ENCODE measurements at places on chromosomes 12 and 14.

- DNase-seq = no peak
Measured at GRCh38 chr12:109962398-109962797, 33.8 kb downstream of the GIT2 start.

DNA sequence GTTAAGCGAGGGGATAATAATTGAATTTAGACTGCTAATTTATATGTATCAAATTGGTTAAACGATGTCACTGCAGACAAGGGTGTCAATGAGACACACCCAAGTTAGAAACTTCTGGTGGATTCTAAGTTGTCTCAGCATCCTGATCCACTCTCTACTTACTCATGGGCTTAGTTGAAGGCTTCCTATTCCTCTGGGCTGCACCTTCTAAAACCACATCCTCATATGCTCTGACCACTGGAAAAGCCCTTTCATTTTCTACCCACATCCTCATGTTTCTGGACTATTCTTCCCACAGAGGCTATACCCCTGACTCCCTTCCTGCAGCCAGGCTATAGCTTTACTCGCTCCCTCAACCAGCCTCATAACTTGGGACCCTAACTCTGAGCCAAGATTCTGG lies 493.8 kb downstream of the VRK1 start:
- no peak for DNase-seq

- DNase-seq = no peak
Measured at GRCh38 chr12:19882346-19882745, 443.1 kb downstream of the AEBP2 start.

GRCh38 chr14:99887407-99887806 lies 94.2 kb downstream of the EML1 start:
- no peak for DNase-seq

DNA sequence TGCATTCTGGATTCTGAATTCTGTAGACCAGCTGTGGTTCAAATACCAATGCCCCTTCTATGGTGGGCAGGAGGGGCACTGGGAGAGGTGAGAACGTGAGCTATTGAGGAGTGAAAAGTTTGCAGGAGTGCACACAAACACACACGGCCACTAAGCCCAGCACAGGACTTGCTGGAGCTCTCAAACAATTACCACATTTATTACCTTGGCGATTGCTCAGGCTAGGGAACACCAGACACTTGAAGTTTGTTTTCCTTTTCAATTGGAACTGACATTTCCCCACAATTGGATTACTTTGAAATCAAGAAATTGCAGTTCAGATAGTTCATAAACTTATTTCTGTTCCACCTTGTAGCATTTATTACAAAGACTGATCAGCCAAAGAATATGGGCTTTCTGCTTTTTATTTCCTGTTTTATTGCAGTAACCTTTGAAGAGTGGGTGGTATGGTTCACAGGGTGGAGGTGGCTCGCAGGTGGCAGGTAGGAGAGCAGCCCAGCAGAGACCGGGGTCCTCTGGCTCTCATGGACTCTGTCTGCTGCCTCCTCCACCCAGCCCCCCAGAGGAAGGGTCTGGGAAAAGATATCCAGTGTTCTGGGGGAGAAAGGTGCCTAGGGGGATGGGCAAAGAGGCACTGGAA lies 429.8 kb upstream of the CCDC196 start:
- no peak for DNase-seq

DNA sequence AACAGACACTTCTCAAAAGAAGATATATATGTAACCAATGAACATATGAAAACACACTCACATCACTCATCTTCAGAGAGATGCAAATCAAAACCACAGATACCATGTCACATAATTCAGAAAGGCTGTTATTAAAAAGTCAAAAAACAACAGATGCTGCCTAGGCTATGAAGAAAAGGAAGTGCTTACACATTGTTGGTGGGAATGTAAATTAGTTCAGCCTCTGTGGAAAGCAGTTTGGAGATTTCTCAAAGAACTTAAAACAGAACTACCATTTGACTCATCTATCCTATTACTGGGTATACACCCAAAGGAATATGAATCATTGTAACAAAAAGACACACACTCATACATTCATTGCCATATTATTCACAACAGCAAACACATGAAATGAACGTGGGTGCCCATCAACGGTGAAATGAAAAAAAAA lies 35.1 kb downstream of the EIF2S3B start:
- no peak for DNase-seq

DNA sequence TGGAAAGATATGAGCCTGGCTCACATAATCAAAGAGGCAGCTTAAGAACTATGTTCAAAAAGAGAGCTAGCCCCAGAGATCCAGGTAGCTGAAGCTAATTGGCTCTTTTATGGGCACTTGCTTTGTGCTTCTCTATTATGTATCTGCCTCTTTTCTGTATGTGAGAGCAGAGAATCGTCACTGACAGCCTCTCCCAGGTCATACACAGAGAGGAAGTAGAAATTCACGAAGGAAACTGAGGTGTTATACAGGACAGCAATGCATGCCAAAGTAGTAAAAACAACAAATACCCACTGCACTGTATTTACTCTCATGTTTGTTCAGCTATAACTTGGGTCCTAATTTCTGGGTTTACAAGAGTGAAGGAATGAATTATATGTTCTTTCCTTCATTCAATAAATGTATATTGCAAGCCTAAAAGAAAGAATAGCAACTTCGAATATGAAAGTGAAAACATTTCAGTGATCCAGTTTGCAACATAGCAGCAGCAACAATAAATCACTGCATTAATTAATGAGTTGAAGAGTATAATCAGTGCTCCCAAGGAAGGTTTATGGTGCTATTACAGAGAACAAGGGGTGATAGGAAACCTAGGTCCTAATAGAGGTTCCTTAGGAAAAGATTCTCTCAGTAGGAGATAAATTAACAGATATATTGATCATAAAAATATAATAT lies 47.1 kb upstream of the ATXN7L3B start:
- DNase-seq = no peak

GRCh38 chr12:11814374-11814773 lies 164.9 kb downstream of the ETV6 start:
- DNase-seq = peak; percentile 70

GRCh38 chr14:76810525-76810924 lies 2.2 kb downstream of the ANGEL1 start:
- DNase-seq = no peak

DNA sequence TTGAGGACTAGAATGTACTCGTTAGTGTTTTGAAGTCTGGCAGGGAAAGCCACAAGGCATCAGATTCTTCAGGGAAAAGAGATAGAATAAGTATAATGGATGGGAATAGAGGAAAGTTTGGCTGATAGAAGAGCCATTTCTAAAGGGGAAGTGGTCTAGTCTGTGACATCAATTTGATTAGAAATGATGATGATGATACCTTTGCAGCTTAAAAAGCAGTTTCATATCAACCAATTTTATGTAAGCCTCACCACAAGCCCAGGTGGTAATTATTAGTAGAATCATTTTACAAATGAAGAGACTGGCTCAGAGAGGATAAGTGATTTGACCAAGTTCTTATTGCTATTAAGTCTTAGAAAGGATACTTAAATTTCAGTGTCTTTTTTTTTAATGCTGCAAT lies 2.9 kb downstream of the RNF212B start:
- no peak for DNase-seq

- no peak for DNase-seq
Measured at GRCh38 chr12:117686911-117687377, 281.8 kb downstream of the KSR2 start.

All from NCI-H146 (cell line).